ENCODE measurements at places on chromosomes 12 and 14. TPM values are rescaled to one million over a fixed set of nuclear protein-coding genes. Genes with fewer than 3 reads are reported as not detected.

DNA sequence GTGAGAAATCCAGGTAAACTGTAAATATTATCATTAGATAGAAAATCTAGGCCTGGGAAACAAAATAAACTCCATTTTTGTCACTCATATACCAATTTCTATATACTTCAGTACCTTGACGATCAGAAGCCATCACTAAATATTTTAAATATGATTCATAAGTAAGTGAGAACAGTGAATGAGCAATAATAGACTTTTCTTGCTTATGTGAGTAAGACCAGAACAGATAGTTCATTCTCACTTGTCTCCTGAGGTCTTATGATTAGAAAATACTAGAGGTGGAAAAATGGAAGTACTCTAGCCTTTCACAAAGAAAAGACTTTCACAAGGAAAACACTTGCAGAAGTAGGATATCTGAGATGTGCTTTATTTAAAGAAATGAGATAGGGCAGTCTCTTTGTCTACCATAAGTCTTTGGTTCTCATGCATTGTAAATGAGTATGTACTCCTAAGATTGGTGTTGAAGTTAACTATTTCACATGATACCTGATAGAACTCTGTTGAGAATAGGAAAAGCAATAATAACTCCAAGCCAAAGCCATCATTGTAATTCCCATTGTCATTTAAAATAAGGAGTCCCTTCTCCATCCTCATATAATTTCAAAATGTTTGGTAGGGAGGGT, 10.1 kb upstream of the SMCO3 start:
- H3K27me3 ChIP-seq: no peaks in the 10 kb centered on the region
- H3K4me1 ChIP-seq: peaks cover 7% of the 10 kb centered on the region
- H3K36me3 ChIP-seq: no peaks in the 10 kb centered on the region

GRCh38 chr12:57984629-57985151, 43.3 kb downstream of the ATP23 start:
- DNase-seq: no peak
- H3K27me3 ChIP-seq: peaks cover 8% of the 10 kb centered on the region
- H3K27ac ChIP-seq: no peak overlapping the region
- H3K4me1 ChIP-seq: no peaks in the 10 kb centered on the region
- no peak overlapping the region for H3K4me3 ChIP-seq

GRCh38 chr14:59503256-59503655, 18.9 kb downstream of the JKAMP start:
- H3K4me3 ChIP-seq: no peak overlapping the region
- peaks cover 13% of the 10 kb centered on the region for H3K36me3 ChIP-seq
- H3K27me3 ChIP-seq: no peaks in the 10 kb centered on the region
- DNase-seq: no peak

- H3K4me1 ChIP-seq: no peaks in the 10 kb centered on the region
- H3K36me3 ChIP-seq: no peaks in the 10 kb centered on the region
- H3K27me3 ChIP-seq: peaks cover 35% of the 10 kb centered on the region
- no peak for DNase-seq
- no peak overlapping the region for H3K4me3 ChIP-seq
Measured at GRCh38 chr12:48216785-48217184, 13.7 kb upstream of the OR10AD1 start.

DNA sequence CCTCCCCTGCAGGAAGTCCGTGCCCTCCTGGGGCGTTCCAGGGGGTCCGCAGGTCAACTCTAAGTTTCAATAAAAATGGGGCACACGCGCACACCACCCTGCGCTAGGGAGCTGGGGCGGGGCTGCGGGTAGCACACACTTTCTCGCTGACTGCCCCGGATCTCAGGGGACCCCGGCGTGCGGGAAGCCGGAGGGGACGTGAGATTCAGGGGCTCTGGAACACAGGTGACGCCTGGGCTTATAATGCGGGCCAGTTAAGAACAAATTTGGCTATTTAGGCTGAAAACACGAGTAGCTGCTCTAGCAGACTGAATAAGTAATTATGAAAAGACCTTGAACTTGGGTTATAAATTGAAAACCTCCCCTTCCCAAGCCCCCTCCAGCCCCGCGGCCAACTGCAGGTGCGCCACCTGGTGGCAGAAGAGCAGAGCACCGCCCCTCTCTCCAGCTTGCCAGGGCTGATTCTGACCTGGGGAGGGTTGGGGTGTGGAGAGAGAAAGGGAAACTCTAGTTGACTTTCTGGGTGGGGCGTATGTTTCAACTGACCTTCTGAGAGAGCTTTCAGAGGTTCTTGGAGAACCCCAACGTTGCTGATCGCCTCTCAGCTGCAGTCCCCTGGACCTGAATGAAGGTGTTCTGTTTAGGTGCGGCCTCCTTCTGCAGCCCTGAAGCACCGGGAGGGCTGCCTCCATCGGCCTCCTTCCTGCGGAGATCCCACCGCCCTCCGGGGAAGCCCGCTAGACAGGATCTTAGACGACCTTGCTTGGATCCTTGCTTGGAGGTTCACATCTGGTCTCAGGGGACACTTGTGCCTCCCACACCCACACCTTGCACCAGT, 118.4 kb upstream of the EVL start:
- H3K27ac ChIP-seq: no peak overlapping the region
- peaks cover 11% of the 10 kb centered on the region for H3K4me1 ChIP-seq
- peak; percentile 56 for DNase-seq
- H3K36me3 ChIP-seq: no peaks in the 10 kb centered on the region

DNA sequence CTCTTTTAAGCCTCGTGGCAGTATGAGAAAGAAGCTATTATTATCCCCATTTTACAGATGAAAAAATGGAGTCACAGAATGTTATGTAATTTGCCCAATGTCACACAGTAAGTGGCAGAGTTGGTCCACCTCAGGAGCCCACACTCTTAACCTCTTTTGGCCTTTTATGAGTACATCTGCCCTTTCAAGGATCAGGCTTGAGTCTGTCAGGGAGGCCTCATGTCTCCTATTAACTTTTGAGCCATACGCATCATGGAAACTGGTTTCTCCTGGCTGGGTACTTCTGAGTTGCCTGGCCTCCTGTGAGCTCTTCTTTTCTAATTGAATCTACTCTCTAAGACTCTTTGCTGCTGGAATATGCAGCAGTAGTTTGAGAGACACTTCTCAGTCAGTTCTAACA, 101.7 kb downstream of the BICD1 start:
- no peak overlapping the region for H3K4me3 ChIP-seq
- H3K4me1 ChIP-seq: no peaks in the 10 kb centered on the region
- no peaks in the 10 kb centered on the region for H3K36me3 ChIP-seq
- no peak overlapping the region for H3K27ac ChIP-seq
- no peaks in the 10 kb centered on the region for H3K27me3 ChIP-seq
- DNase-seq: no peak

DNA sequence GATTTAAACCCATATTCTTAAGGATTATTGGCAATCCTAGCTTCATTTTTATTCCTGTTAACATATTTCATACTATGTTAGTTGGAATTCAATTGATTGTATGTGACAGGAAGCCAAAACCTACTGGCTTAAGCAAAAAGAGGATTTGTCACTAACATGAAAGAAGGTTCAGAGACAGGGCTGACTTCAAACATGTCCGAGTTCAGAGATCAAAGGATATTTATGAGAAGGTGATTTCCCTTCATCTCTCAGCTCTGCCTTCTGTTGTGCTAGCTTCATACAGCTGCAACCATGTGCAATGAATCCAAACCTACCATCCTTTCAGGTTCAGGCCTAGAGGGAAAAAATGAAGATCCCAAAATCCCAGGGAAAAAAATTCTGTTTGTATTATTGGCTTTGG, 349.7 kb downstream of the ATP23 start:
- no peak for DNase-seq
- no peak overlapping the region for H3K27ac ChIP-seq
- H3K36me3 ChIP-seq: no peaks in the 10 kb centered on the region
- H3K4me1 ChIP-seq: no peaks in the 10 kb centered on the region

DNA sequence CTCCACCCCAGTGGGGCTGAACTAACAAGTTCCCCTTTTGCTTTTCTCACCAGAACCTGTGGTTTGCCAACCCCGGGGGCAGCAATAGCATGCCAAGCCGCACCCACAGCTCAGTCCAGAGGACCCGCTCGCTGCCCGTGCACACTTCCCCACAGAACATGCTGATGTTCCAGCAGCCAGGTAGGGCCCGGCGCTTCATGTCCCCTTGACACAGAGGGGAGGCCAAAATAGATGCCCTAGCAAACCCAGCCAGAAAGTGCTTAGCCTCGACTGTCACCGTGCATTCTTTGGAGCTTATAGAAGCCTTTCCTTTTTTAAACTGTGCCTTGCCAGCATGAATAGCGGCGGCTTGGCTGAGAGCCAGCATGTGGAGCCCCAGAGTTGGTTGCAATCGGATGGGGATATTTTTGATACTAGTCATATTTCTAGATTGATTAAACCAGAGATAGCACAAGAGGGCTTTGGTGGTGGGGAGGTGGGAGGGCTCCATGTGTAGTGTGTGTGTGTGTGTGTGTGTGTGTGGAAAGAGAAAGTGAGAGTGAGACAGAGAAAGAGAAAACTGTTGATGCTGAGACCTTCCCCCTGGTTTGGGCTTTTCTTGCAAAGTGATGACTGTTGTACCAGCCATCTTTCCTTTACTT, 126.1 kb downstream of the GCH1 start:
- no peaks in the 10 kb centered on the region for H3K36me3 ChIP-seq
- H3K27ac ChIP-seq: peak overlapping the region; percentile 45
- DNase-seq: peak; percentile 68
- H3K4me1 ChIP-seq: peaks cover 47% of the 10 kb centered on the region
- H3K4me3 ChIP-seq: peak overlapping the region; percentile 36
- peaks cover 62% of the 10 kb centered on the region for H3K27me3 ChIP-seq

GRCh38 chr14:93799989-93800921, 12.0 kb upstream of the PRIMA1 start:
- H3K27ac ChIP-seq: no peak overlapping the region
- peaks cover 11% of the 10 kb centered on the region for H3K27me3 ChIP-seq
- H3K36me3 ChIP-seq: no peaks in the 10 kb centered on the region

DNA sequence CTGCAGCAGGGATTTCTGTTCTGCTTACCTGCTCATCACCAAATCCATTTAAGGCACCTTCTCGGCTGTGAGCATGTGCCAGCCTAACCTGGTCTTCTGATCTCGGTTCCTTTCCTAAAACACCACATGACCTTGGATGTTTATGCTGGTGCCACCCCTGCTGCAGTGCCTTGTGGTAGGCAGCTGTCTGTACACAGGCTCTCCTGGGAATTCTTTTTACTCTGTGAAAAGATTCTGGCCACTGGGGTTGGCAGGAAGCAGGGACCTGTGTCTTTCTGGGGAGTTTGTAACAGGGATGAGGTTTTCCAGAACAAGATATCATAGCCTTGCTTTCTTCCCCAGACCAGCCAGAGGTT, 10.4 kb upstream of the PLEKHG3 start:
- H3K27ac ChIP-seq: no peak overlapping the region
- no peak overlapping the region for H3K4me3 ChIP-seq
- peaks cover 23% of the 10 kb centered on the region for H3K4me1 ChIP-seq
- no peak for DNase-seq
- peaks cover 40% of the 10 kb centered on the region for H3K27me3 ChIP-seq

DNA sequence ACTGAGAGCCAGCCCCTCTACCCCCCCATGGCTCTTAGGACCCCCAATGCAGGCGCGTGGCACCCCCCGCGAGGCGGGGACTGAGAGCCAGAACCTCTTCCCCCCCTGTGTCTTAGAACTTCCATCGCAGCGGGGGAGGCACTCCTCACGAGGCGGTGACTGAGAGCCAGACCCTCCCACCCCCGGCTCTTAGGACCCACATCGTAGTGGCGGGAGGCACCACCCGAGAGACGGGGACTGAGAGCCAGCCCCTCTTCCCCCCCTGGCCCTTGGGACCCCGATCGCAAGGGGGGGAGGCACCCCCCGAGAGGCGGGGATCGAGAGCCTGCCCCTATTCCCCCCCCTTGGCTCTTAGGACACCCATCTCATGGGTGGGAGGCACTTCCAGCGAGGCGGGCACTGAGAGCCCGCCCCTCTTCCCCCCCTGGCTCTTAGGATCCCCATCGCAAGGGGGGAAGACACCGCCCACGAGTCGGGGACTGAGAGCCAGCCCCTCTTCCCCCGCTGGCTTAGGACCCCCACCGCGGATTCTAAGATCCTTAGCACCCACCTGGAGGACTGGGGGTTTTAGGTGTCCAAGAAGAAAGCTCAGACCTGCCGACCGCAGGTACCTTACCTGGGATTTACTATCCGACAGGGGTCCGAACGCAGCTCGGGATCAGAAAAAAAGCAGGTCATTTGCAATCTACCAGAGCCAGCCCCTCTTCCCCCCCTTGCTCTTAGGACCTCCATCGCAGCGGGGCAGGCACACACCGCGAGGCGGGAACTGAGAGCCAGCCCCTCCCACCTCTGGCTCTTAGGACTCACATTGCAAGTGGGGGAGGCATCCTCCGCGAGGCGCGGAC, 44.9 kb downstream of the DDX11 start:
- H3K4me3 ChIP-seq: no peak overlapping the region
- H3K4me1 ChIP-seq: peaks cover 2% of the 10 kb centered on the region
- no peaks in the 10 kb centered on the region for H3K36me3 ChIP-seq
- no peak for DNase-seq
- H3K27me3 ChIP-seq: peaks cover 24% of the 10 kb centered on the region

Gene LRRC10
- not detected for total RNA-seq

Gene KERA
- total RNA-seq: not detected

Gene NAV3
- total RNA-seq: not detected

Gene METAP2
- 62.6 TPM for total RNA-seq

Gene TEAD4
- 1.6 TPM for total RNA-seq

Gene CEP128
- 47.4 TPM for total RNA-seq

Gene OAS2
- total RNA-seq: 276 TPM

Gene ACOT4
- 2.1 TPM for total RNA-seq

Gene SYNDIG1L
- not detected for total RNA-seq

Gene SRRM4
- total RNA-seq: not detected

Gene ACVRL1
- not detected for total RNA-seq

Measured in activated CD8-positive, alpha-beta memory T cell treated with anti-CD3 and anti-CD28 coated beads, Interleukin-2, amount 10 ng/mL, durations not matched to agents 7 days and 5 days (primary cell).